CD4-positive, alpha-beta T cell treated with Interleukin-12 subunit alpha and Interleukin-12 subunit beta, for 1 hour (primary cell): ENCODE measurements at places on chromosomes 7 and 10.

DNA sequence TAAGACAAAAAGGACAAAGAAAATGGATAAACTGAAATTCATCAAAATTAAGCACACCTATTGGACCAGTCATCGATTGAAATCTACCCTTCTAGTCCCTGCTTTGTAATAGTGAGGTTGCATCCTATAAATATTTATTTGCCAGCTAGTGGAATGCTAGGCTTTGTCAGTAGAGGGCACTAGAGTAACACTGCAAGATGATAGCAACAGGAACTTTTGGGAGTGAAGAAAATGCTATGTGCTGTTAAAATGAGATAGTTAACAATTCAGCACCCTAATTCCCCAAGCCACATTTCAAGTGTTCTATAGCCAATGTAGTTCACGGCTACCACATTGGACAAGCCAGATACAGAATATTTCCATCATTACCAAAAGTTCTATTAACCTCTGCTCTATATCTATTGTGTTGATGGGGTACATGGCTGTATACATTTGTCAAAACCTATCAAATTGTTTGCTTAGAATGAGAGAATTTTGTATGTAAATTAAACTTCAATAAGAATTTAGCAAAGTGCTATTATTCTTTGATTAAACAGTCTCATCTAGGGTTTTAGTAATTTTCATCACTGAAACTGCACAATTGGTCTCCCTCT is 69.8 kb downstream of the LSMEM1 start:
- DNase-seq, result peak; percentile 64

DNA sequence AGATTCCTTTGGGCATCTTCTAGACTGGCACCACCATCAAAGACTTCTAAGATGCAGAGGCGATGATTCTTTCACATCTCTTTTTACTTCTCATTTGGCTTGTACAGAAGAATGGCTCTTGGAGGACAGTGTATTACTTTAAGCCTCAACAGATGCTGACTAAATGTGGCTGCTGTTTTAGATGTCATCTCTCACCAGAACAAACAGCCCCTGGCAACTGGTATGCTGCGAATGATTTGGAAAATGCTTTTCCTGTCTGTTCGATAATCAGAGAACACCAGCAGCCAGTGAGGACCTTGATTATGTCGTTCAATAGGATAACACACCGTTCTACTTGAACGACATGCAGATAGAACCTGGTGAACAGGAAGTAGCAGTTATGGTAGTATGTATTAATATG is 131.8 kb downstream of the RNF216 start:
- DNase-seq, result no peak

DNA sequence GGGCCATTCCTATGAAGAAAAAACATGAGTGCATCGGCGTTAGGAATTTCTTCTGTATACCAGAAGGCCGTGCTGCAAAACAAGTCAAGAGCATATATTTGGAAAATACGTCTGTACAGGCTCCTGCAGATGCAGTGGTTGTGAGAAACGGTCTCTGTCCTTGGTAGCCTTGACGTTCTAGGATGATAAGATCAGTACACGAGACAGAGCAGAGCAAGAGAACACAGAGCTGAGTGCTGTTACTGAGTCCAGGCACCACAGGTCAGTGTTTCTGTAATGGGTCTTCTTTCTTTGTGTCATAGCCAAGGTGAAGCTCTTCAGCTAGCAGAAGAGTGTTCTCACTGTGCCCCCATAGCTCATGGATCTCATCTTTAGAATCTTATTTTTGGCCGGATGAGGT is 62.8 kb downstream of the WDR37 start:
- DNase-seq, result no peak

- no peak for DNase-seq
These were observed 63.2 kb downstream of the MACC1 start for GRCh38 chr7:20153999-20154398.

DNA sequence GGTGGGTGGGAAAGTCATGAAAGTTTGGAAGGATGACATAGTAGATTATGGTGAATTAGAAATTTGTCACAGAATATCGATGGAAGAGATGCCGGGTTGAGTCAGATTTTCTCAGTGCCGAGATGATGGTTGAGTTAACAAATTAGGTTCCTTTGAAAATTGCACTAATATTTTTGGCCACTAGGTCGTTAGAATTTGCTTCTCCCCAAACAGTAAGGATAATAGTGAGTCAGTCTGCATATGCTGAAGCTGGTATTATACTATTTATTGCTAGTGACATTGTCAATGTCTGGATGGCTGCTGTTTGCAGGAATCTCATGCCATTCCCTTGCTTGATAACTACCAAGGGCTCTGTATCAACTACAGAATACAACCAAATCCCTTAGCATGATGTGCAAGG is 37.7 kb upstream of the MINDY3 start:
- no peak for DNase-seq

- DNase-seq, result no peak
These were observed 103.0 kb downstream of the CTBP2 start for GRCh38 chr10:125057158-125058001.

- peak; percentile 6 for DNase-seq
These were observed 148.8 kb downstream of the CHN2 start for GRCh38 chr7:29343399-29343798.

DNA sequence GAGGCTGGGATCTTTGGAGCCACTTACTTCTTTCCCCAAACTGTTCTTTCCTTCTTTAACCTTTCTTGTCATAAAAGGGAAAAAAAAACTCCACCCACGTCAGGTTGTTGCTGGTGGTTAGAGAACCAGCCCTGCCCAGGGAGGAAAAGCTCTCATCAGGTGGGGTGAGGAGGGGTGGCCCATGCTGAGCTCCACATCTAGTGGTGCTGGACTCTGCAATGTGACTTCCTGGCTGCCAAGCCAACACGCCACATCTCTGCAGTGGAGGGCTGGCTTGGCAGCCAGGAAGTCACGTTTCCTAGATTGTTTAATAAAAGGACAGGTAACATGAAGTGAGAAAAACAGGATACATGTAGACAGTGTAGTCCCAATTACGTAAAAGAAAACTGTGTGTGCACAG is 37.4 kb downstream of the WIPF3 start:
- DNase-seq, result no peak

DNA sequence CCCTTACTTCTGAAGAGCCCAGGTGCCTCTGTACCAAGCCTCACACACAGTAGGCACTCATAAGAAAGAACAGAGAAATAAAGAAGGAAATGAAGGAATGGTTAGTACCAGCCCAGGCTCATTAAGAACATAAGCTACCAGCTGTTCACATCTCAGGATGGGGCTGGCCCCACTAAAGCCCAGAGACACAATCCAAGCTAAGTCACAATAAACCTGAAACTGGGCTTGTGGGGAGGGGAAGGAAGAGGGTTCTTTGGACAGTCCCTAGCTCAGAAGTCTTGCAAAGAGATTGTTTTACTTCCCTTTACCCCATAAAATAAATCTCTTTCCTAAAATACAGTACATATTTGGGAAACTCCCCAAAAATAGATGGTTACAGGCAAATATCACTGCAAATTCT is 24.3 kb downstream of the FBXW4 start:
- DNase-seq, result no peak

DNA sequence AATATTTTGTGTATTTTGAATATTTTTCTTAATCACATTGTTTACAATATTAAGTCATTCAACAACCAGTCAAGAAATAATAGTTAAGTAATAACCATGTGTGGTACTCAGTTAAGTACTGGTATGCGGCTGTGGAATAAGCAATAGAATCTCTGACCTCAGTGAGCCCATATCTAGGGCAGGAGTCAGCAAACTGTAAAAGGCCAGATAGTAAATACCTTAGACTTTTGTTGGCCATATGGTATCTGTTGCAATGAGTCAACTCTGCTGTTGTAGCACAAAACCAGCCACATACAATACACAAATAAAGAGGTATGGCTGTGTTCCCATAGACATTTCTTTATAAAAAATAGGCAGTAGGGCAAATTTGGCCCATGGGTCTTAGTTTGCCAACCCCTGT is 311.6 kb upstream of the SEMA3A start:
- no peak for DNase-seq

- peak; percentile 62 for DNase-seq
These were observed 151.8 kb downstream of the SFMBT2 start for GRCh38 chr10:7258948-7259523.

- DNase-seq, result no peak
These were observed 336.8 kb downstream of the TFEC start for GRCh38 chr7:115693779-115694178.

DNA sequence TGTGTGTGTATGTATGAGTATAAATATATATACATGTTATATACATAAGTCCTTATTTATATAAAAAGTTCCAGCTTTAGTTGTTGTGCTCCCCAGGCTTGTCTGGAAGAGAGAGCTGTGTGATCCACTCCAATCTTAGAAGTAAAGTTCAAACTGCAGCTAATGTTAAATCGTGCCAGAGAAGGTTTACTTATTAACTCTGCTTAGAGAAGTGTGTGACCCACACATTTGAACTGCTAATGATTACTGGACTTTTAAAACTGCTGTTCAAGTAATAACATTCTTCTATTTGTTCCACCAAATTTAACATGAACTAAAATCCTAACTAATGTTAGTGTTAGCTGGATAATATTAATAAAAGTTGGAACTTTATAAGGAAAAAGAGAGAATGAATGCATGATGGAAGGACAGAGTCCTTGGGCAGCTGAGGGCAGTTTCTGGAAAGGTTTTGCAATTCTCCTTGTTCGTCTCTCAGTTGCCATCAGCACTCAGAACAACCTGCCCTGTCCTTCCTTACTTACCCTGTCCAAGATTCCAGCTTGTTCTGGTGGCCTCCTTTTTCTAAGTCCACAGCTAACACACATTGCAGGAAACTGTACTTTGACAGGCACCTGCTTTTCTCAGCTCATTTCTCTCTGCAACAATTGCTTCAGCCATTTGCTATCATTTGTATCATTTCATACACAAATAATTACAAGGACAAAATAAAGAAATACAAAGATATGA is 162.6 kb downstream of the FAM107B start:
- DNase-seq, result no peak

GRCh38 chr10:3668276-3668965 is 116.6 kb downstream of the KLF6 start:
- DNase-seq, result peak; percentile 76

DNA sequence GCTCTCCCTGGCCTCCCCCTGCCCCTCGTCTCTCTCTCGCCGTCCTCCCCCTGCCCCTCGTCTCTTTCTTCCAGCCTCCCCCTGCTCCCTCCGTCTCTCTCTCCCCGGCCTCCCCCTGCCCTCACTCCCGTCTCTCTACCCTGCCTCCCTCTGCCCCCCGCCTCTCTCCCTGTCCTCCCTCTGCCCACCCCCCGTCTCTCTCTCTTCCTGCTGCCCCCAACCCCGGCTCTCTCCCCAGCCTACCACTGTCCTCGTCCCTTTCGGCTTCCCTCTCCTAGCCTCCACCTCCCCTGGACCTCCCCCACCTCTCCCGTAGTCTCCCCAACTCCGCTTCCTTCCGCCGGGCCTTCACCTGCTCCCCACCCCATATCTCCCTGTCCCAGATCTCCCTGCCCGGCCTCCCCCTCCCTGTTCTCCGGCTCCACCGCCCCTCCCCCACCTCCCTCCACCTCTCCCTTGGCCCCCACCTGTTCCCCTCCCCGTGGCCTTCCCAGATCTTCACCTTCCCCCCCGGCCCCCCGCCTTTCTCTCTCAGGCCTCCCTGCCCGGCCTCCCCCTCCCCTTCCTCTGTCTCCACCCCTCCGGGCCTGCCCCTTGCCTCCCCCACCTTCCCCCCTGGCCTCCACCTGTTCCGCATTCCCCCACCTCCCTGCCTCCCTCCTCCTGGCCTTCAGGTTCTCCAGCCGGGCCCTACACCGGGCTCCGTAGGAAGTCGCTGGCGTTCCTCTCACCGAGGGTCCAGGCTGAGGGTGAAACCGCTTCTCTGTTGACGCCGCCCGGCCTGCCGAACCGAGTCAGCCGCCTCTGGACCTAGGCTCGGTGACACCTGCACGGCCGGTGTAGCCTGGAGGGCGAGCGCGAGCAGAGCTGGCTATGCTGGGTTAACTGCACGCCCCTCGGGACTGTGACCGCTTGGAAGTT is 1.2 kb downstream of the GET4 start:
- DNase-seq, result peak; percentile 17

DNA sequence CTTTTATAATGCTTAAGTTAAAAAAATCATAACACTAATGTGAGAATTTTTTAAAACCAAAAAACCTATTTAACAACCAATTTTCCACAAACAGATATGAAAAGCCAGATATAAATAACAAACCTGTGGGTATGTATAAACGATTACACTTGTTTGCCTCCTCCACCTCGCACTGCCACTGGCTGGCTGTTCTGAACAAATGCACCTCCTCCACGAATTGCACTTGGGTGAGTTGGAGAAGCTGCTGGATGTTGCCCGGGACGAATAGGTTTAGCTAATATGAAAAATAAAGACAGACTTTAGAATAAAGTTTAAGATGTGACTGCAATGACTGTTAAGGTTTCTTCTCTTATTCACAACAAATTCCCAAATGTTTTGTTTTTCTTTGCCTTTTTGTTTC is 40.8 kb downstream of the KIF5B start:
- DNase-seq, result no peak

DNA sequence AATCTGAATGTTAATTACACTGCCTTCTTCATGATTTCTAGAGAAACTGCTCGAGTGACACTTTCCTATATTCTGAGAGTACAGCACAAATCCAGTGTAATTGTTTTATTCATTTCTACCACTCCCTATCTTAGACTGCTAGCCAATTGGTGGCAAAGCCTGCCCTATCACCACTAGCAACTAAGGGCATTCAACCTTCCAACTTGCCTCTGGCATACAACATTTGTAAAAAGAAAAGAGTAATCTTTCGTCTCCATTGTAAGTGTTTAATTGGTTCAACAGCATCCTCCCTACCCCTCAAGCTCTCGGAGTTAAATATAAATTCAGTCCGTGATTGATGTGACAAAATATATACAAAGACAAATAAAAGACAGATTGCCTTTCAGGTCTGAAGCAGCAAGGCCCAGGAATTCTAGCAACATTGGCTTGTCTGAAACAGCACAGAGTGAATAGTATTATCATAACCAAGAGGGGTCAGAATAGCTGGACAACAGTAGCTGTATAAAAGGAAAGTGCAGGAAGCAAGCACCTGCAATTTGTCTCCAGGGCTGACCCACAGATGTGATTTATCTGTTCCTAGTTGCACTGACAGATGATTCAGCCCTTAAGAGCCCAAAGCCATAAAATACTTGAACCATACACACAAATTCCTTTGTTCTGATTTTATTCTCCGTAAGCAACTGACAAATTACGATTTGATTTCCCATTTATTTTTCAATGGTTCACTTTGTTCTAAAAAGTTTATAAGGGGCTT is 47.6 kb upstream of the ANKRD1 start:
- no peak for DNase-seq

GRCh38 chr7:149007146-149007545 is 21.2 kb downstream of the PDIA4 start:
- DNase-seq, result no peak

GRCh38 chr7:139749545-139749944 is 28.3 kb downstream of the HIPK2 start:
- no peak for DNase-seq

- DNase-seq, result no peak
These were observed 117.9 kb downstream of the LRRC18 start for GRCh38 chr10:48821692-48822091.

GRCh38 chr10:26468700-26469099 is 30.6 kb downstream of the APBB1IP start:
- DNase-seq, result peak; percentile 68
